ENCODE measurements at places on chromosomes 5 and 9.

DNA sequence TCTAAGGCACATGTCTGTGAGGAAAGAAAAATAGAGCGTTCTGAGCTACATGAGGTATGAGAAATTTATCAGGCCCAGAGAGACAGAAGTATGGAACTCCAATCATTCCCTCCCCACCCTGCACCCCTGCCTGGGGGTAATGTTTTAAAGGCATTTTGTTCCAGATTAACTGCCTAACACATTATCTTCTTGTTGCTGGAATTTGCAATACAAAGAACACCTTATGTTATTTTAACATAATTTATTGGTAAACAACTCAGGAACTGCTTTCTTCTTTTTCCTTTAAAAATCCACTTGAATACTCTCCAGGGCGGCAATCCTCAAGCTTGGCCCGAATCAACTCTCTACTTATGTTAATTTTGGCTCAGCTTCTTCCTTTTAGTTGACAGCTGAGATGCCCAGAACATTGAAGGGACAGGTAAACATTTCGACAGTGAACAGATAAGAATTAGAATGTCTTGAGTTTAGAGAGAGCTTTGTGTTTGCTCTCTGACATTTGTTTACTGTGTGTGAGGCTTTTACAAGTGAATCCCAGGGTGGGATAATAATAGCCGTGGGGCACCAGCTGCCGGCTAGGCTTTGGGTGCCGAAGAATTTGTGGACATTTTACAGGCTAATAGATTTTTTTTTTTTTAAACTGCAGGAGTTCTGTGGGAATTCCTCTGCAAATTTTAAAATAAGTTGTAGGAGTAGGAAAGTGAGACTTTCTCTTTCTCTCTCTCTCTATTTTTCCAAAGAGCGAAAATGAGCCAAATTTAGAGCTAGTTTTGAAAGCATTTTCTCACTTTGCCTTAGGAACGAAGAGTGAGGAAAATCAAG, 96.4 kb upstream of the TAF11L2 start:
- DNase-seq, result no peak

DNA sequence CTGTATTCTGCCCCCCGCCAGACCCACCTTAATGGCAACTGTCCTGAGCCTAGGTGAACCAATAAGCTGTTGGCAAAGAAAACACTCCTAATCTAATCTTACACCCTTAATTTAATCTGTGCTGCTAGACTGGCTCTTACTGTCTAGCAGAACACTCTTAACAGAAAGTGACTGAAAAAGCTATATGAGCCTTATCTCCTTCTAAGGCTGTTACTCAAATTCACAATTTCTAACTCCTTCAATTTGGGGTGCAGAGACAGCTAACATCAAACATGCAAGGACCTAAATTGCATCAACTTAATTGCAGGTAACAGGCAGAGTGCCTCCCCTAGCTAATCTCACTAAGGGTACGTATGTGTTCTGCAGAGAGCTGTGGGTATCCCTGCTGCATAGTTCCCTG, 49.5 kb upstream of the MAP1B start:
- no peak for DNase-seq

DNA sequence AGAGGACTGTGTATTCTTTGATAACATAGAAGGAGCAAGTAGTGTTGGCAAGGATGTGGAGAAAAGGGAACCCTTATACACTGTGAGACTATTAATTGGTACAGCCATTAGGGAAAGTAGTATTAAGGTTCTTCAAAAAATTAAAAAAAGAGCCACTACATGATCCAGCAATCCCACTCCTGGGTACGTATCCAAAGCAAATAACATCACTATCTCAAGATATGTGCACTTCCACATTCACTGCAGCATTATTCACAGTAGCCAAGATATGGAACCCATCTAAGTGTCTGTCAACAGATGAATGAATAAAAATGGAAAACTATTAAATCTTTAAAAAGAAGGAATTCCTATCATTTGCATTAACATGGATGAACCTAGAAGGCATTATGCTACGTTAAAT, 693.2 kb upstream of the RIOK2 start:
- DNase-seq, result no peak

GRCh38 chr5:31890046-31890445, 251.1 kb downstream of the PDZD2 start:
- DNase-seq, result no peak

DNA sequence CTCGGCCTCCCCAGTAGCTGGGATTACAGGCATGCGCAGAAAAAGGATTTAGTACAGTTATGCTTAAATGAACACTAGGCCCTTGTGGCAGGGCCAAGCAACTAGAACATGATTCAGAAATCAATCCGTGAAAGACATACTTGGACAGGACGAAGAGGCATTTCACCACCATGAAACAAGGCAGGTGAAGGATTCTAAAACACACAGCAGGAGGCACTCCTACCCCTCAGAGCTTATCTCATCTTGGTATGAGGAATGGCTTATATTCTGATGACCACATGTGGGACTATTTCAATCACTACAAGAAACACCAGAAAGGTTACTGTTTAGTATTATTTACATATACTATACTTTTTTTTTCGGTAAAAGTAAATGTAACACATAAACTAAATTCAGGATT, 15.7 kb downstream of the OR2S2 start:
- DNase-seq, result no peak
